ENCODE measurements at places on chromosomes 12 and 14.

DNA sequence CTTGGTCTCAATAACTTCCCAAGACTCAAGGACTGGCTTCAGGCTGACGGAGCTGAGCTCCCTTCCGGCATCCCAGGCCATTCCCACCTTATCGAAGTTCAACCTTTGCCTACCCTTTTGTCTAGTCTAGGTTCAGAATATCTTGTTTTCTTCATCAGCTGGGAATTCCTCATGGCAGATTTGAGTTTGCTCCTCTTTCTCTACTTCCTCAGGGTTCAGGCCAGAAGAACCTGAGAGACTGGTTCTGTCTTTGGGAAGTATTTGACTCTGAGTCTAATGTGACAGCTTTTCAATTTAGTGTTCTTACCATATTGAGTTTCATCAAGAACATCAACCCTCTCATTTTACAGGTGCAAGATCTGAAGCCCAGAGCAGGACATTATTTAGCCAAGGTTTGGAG, 2.1 kb downstream of the BIN2 start:
- DNase-seq: no peak

DNA sequence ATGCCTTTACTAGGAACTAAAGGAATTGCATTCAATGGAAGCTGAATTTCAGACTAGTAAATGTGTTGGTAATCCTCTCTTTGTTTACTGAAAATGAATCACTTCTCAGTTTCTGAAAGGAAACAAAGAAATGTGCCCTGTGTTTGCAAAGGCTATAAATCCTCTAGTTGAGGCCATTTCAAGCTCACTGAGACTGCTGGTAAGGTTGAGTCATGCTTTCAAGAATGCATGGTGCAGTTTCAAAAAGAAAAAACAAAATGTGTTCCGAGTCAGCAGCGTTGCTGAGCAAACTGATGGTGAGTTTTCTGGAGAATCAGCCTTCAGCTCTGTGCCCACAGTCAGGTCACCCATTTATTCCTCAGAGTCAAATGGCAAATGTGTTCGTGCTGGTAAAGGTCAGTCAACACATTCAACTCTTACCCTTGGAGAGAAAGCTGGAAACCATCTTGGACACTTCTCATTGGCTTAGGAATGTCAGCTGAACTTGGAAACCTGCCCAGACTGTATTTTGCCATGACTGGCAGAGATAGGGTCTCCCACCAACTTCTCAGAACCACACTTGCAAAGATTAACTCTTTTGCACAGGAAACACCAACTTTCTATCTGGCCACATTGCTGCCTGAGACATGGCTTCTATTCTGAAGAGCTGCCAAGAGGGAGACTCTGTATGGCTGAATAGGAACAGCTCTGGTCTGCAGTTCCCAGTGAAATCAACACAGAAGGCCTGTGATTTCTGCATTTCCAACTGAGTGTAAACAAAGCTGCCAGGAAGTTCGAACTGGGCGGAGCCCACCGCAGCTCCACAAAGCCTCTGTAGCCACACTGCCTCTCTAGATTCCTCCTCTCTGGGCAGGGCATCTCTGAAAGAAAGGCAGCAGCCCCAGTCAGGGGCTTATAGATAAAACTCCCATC, 484.4 kb downstream of the ATP23 start:
- peak; percentile 41 for DNase-seq

DNA sequence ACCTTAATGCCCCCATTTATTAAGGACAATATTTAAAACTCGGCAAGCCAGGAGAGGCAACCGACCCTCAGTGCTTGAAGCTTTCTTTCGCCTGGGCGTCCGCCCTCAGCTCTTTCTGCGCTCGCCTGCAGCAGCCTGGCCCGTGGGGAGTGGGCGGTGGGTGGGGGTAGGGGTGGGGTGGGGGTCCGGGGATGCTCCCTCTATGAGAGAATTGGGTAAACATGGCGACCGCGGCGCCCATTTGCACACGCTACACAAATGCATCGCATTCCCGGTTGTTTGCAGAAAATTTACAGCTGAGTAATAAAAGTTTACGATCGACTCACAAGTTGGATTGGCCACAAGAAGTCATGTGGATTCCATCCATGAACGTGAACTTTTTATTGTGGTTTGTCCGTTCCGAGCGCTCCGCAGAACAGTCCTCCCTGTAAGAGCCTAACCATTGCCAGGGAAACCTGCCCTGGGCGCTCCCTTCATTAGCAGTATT, 7.7 kb downstream of the HOXC8 start:
- no peak for DNase-seq

GRCh38 chr12:78249578-78249977, 418.9 kb downstream of the NAV3 start:
- DNase-seq: no peak

GRCh38 chr12:122827258-122827657, 8.0 kb upstream of the HIP1R start:
- no peak for DNase-seq

DNA sequence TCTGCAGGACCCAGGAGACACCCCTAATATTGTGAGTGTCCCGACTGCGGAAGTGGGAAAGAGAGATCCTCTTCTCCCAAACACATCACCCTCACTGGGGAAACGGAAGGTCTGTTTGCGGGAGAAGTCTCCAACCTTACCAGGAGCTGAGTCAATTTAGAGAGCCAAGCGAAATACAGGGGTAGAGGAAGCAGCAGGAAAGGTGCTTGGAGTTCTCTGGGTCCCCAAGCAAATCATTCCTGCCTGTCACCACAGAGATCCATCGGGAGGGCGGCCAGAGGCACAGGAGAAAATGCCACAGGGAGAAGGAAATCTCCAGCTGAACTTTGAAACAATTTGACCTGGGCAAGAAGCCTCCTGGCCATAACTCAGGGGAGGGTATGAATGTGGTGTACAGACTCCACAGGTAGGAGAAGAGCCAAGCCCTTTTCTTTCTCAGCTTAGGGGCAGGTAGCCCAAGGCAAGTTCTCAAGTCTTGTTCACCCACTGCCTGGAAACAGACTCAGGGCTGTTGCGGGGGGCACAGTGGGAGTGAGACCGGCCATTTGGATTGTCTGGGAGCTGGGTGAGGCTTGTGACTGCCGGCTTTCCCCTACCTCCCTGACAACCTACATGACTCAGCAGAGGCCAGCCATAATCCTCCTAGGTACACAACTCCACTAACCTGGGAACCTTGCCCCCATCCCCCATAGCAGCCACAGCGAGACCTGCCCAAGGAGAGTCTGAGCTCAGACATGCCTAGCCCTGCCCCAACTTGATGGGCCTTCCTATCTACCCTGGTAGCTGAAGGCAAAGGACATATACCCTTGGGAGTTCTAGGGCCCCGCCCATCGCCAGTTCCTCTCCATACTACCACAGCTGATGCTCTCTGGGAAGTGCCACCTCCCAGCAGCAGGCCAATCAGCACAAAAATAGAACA, 211.9 kb upstream of the ARHGAP5 start:
- DNase-seq: no peak

GRCh38 chr12:131672941-131673887, 37.7 kb upstream of the SFSWAP start:
- DNase-seq: peak; percentile 48

DNA sequence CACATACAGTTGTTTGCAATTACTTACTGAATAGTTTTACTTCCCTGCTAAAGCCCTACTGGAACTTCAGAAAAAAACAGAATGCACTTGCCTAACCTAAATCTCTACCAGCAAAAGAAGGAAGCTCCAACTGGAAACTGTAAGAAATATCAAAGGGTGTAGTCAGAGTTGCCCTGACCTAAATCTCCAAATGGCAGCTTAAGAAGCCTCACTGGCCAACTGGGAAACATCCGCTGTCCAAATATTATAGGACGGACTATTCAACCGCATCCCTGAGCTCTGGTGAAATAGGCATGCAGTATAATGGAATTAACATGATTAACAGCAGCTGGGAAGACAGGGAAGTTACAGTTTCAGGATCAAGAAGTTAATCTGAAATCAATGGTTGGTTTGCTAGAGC, 24.3 kb downstream of the ANAPC7 start:
- DNase-seq: peak; percentile 74

DNA sequence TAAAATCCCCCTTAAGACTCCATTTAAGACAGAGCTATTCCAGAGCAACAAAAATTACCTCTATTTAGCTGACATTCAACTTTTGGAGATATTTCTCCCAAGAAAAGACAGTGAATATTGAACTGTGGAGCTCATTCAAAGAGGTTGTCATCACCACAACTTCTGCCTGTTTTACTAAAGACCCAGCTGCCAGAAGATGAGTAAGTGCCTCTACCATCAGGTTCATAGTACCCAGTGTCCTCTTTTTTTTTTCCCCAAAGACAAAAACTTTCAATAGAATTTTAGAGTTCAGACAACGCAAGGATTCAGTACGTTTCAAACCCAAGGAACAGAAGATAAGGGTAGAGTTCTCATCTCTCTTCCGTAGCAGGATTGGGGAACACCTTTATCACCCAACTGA, 461.3 kb downstream of the BCAT1 start:
- no peak for DNase-seq

Data from suppressor macrophage treated with lipopolysaccharide for 4 hours (primary cell).